ENCODE measurements at places on chromosomes 1 and 21.
A peak's percentile ranks its signal among the peaks of the same experiment; 100 is the strongest.

- no peak for DNase-seq
Measured at GRCh38 chr1:239765163-239765562, 326.5 kb upstream of the FMN2 start.

- no peak for DNase-seq
Measured at GRCh38 chr1:218867941-218868626, 305.6 kb upstream of the LYPLAL1 start.

DNA sequence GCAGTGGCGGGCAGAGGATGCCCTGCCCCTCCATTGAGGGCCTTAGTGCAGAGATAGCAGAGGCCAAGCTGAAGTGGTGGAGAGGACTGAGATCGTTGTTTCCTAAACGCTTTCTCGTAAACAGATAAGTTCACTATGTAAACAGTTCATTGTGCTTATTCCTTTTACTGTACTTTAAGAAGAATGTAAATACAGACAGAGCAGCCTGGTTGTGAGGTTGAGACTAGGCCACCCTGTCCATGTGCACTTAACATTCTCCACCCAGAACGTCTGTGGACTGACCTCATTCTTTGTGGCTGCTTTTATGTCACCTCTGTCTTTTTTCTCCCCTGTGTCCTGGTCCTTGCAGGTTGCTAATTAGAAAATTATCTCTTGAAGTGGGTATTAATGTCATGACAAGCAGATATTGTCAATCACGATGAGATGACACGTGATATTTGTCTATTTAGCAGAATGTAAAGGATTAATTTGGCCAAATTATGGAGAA, 8.5 kb downstream of the CENPS start:
- no peak for DNase-seq

DNA sequence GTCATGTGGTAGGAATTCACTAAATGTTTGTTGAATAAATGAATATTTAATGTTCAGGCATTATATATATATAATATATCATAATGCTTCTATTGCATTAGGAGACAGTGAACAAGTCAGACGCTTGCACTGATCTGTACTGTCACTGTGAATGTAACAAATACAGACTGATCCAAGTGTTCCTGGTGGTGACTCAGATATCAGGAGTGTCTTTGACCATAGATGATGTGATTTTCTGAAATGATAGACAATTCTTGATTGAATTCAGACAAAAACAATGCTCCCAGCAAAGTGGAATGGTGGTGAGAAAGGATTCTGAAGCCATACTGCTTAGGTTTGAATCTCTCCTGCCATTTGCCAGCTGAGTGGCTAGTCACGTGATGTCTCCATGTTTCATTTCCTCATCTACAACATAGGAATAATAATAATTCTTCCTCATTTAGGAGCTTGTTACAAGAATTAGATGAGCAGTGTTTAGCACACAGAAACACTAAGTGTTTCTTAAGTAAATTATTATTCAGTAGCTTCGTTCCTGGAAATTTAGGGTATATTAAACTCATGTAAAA, 71.0 kb downstream of the OLFML2B start:
- no peak for DNase-seq

GRCh38 chr1:238950784-238951183, 435.6 kb upstream of the CHRM3 start:
- no peak for DNase-seq

DNA sequence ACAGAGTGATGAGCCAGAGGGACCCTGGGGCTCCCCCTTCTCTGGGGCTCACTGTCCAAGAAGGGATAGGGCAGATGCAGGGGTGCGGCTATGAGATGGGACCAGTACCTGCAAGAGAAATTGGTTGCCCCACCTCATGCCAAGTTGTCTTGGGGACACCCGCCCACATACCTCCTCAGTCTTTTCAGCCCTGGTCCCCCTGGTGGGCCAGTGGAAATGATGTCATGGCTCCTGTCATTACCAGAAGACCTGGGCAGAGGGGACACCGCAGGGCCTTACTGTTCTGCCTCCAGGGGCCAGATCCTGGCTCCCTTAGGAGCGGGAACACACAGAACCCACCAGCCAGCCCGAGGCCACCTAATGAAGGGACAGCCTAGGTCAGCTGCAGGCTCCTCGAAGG, 63.2 kb downstream of the CDK18 start:
- DNase-seq = no peak

- no peak for DNase-seq
Measured at GRCh38 chr1:47644212-47644573, 206.3 kb downstream of the FOXD2 start.

DNA sequence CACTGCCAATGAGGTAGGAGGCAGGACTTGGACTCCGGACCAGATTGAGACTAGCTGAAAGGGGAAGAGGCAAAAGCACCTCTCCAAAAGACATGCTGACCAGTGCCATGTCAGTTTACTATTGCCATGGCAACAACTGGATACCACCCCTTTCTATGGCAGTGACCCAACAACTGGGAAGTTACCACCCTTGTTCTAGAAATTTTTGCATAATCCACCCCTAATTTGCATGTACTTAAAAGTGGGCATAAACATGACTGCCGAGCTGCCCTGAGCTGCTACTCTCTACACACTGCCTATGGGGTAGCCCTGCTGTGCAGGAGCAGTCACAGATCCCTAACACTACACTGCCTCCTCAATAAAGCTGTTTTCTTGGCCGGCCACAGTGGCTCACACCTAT, 19.0 kb upstream of the SLC6A9 start:
- no peak for DNase-seq

DNA sequence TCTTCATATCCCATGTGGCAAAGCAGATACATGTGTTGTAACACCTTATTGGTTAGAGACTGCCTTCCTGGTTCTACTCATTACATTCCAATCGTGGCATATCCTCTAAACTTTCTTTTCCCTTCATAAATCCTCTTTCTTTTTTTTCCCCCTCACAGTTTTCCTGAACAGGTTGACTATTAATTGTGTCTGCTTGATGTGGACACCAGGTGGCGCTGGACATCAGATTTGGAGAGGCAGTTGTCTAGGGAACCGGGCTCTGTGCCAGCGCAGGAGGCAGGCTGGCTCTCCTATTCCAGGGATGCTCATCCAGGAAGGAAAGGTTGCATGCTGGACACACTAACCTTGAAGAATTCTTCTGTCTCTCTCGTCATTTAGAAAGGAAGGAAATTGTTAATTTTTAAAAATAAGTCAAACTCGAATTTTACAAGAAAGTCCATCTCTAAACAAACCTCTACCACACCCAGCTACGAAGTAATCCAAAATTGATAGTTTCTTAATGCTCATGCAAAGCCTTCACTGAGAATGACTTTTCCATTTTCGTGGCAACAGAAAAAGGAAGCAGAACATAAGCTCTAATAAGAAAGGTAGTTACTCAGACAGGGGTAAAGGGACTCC, 59.4 kb upstream of the ASB17 start:
- DNase-seq = peak; percentile 6

DNA sequence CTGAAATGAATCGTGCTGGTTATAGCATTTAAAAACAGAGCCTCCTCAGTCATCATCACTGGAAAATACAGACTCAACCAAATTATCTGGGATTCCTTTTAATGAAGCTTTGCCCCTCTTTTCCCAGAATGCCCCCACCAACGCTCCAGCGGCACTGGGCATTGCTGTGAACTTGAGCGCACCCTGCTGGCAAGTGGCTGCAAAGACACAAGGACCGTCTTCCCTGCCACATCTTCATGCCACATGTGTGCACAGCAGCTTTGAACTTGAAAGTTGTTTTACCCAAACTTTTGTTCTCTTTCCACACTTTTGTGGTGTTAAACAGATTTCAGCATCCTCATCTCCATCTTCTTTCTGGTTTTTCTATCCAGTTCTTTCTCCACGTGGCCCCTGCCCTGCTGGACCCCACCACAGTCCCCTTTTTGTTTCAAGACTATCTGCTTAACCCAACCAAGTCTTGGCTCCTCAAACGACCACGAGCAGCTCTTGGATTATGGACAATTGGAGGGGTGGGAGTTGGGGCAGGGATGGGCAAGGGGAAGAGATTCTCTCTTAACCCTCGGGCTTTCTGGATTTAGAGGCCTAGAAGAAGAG, 12.8 kb upstream of the LMX1A start:
- peak; percentile 11 for DNase-seq

GRCh38 chr1:48784301-48784700, 7.6 kb upstream of the BEND5 start:
- no peak for DNase-seq

DNA sequence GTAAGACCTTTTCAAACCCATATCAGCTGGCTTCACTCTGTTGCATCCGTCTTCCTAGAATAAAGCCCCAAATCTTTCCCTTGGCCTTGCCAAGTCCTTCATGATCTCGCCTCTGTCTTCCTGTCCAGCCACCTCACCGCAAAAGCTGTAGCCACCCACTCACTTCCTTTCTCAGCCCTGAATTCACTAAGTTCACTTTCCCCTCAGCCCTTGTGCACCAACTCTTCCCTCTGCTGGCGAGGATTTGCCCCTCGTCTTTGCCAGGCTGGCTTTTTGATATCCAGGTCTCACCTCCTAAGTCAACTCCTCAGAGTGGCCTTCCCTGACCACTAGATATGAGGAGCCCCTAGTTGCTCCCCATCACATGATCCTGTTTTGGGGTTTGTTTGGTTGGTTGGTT, 3.9 kb upstream of the COL16A1 start:
- no peak for DNase-seq

DNA sequence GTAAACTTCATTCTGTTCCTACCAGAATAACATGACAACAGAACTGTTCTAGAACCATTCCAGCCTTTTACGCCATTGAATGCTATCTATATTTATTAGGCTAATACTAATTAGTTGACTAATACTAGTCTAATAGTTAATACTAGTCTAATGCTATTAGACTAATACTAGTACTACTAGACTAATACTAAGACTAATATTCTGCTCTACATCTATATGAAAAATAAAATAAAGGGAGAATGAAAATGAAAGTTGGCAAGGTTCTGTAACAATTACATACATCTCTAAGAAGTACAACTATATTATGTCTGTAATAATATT, 40.9 kb upstream of the LRRC8B start:
- DNase-seq = no peak

DNA sequence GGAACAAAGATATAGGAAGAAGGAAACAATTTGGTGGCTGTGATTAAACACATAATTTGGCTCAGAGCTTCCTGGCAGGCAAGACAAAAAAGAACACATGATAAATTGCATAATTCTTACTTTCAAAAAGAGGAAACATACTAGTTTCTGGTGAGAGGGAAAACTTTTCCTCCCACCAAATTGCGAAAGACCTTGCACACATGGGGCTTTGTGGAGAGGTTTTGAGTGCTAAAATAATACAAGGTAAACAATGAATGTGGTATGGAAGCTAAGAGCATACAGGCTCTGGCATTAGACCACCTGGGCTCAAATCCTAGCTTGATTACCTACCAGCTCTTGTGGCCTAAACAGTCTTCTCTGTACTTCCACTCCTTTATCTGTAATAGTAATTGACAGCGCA, 140.2 kb upstream of the HOOK1 start:
- no peak for DNase-seq

DNA sequence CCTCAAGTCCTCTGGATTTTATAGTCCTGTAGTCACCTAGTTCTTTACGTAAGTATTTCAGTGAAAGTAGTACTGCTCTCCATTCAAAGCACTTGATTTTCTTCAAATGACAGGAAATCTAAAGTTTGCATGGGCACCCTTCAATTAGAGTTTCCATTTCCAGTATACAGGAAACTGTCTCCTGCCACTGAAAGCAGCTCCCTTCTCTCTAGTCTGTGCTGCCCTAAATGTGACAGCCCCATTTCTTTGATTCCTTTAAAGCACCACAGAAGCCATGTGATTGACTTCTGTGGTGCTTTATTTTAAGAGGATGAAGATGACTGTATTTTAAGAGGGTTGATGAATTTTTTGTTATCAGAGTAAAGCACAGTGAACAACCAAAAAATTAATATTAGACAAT, 226.1 kb downstream of the DNAH14 start:
- DNase-seq = no peak

DNA sequence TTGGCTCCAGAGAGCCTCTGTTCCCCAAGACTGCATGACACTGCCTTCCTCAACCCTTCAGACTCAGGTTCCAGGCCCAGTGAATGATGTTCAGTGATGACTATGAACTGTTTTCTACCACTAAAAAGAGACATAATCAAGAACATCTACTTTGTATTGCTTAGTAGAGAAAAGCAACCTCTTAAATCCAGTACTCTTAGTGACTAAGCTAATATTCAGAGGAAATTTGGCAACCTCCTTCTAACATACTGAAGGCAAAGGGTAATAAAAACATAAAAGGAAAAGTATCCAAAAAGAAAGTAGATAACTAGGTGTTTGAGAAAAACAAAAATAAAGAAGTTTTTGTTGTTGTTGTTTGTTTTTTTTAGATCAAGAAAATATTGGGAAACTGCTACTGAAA, 153.3 kb upstream of the RUNX1 start:
- no peak for DNase-seq

DNA sequence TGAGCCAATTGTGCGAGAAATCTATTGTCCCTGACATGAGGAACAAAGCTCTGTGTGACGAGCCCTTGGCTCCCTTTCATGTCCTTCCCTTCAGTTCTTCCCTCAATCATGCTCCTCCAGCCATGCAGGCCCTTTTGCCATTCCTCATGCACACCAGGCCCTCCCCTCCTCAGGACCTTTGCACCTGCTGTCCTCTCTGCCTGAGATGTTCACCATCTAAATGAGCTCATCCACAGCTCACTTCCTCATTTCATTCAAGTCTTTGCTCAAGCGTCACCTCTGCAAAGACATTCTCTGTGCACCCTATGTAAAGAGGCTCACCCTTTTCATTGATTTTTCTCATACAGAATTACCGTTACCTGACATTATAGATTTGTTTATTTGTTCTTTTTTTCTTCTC, 43.7 kb downstream of the C8B start:
- DNase-seq = no peak

- DNase-seq = no peak
Measured at GRCh38 chr1:116710420-116711262, 43.1 kb upstream of the IGSF3 start.

GRCh38 chr1:1243266-1243660, 3.3 kb downstream of the C1QTNF12 start:
- no peak for DNase-seq

DNA sequence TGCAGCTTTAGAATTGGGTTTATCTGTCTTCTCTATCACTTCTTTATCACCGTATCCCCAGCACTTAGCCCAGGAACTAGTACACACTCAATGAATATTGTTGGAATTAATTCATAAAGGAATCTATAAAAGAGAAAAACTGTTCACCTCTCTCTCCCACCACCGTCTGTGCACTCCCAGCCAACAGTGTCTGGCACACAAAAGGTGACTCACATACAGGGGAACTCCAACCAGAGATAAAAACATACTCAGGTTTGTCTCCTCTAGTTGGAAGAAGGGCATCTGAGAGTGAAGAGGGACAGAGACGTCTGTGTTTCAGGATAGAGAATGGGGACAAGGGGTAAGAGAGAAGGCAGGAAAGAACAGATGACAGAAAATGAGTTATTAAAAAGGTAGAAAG, 10.0 kb downstream of the ITLN1 start:
- no peak for DNase-seq
